Activated naive CD4-positive, alpha-beta T cell treated with anti-CD3 and anti-CD28 coated beads for 36 hours (primary cell): ENCODE measurements at places on chromosomes 6 and 20.

DNA sequence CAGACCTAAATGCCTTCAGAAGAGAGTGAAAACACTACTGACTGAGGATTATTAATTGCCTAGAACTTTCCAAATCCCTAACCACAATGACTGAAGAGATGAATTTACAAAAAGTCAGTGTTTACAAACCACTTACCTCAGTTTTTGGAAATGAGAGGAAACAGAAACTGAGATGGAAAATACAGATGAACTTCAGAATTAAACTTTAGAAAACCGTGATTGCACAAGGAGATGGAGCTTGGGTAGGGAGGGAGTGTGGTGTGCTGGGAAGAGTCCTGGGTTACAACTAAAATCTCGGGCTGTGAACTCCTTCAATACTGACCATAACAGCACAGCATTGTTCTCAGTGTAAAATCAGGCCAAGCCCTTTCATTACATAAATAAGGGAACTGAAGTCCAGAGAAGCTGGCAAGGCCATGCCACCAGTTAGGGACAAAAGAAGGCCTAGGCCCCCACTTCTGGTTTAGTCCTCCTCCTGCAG lies 4.0 kb downstream of the ELMO2 start:
- H3K27ac ChIP-seq: peak overlapping the region; percentile 91
- peaks cover 64% of the 10 kb centered on the region for H3K4me1 ChIP-seq
- H3K27me3 ChIP-seq: no peaks in the 10 kb centered on the region
- peak overlapping the region; percentile 56 for H3K4me3 ChIP-seq
- DNase-seq: no peak

DNA sequence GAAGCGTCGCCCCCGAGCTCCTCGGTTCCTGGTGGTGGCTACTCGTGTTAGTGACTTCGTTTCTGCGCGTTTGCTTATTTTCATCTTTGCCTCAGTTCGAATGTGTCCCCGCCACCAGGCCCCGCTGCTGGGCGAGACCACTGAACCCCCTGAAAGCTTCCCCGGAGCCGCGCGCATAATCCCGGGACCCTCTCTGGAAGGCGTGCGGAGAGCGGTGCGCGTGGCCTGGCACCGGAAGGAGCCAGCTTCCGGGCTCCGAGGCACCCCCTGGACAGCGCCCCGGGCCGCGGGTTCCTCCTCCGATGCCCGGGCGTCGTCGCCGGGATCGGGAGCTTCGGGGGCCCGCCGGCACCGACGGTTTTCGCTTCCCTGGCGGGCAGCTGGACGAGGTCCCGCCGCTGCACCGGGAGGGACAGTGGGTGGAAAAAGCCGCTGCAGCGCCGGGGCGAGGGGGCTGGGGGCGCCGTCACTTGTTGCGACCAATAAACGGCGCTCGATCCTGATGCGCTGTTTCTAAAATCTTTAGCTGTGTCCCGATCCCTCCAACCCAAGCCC lies 643 bp upstream of the SLC35D3 start:
- H3K27ac ChIP-seq: no peak overlapping the region
- peaks cover 52% of the 10 kb centered on the region for H3K27me3 ChIP-seq
- no peak for DNase-seq
- peak overlapping the region; percentile 67 for H3K4me3 ChIP-seq
- H3K36me3 ChIP-seq: peaks cover 6% of the 10 kb centered on the region

DNA sequence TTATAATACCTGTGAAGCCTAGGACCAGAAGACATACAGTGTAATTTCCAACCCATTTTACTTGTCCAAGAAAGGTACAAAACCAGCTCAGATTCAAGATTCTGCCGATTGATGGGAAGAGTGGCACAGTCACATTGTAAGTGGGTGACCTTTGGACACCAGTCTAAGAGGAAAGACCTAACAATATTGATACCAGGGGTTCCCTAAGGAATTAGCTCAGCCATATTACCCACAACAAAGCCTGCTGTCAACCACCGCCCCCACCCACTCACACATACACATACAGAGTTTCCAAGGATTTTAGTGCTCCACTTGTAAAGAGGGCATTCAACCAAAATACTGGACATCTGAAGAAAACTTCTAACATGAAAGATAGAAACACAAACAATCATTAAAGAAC lies 27.9 kb upstream of the TMEM181 start:
- H3K4me3 ChIP-seq: no peak overlapping the region
- peaks cover 2% of the 10 kb centered on the region for H3K36me3 ChIP-seq
- H3K27me3 ChIP-seq: peaks cover 33% of the 10 kb centered on the region
- no peaks in the 10 kb centered on the region for H3K4me1 ChIP-seq
- H3K27ac ChIP-seq: no peak overlapping the region

- DNase-seq: no peak
- H3K27ac ChIP-seq: no peak overlapping the region
- no peak overlapping the region for H3K4me3 ChIP-seq
These were observed 71.1 kb downstream of the HDDC2 start for GRCh38 chr6:125230674-125231073.

- H3K4me3 ChIP-seq: no peak overlapping the region
- H3K4me1 ChIP-seq: peaks cover 27% of the 10 kb centered on the region
- no peaks in the 10 kb centered on the region for H3K27me3 ChIP-seq
- H3K27ac ChIP-seq: no peak overlapping the region
These were observed 56.1 kb downstream of the SYNJ2 start for GRCh38 chr6:158037771-158038170.

DNA sequence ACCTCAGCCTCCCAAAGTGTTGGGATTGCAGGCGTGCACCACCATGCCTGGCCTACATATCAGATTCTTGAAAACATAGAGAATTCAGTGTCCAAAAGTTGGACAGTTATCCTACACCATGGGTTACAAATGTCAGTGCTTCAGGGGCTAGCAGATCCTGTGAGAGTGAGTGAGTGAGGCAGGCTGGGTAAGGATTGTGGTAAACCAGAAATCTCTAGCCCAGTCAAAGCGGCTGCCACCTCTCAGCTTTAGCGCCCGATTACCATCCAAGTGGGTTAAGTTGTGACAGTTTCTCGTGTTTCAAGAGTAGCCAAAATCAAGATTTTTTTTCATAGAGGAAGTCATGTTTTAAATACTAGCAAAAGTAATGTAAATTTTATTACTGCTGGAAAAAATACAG lies 21.9 kb upstream of the CSE1L start:
- no peak overlapping the region for H3K27ac ChIP-seq
- no peak overlapping the region for H3K4me3 ChIP-seq
- H3K27me3 ChIP-seq: no peaks in the 10 kb centered on the region
- peaks cover 19% of the 10 kb centered on the region for H3K36me3 ChIP-seq
- H3K4me1 ChIP-seq: no peaks in the 10 kb centered on the region

DNA sequence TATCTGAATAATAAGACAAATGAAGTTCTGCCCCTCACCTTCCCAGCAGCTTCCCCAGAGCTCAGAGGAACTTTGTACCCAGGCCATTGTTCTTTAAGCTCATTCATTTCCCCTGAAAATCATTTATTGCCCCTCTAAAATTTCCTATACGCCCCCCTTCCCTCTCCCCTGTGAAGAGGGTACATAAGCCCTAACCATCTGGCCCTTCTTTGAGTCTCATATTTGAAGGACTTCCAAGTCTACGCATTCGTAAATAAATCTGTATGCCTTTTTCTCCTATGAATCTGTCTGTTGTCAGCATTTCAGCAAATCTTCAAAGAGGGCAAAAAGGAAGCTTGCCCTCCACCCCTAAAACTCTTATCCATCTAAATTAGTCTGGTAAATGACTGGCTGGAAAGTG lies 73.1 kb upstream of the DST start:
- peaks cover 13% of the 10 kb centered on the region for H3K27me3 ChIP-seq
- H3K36me3 ChIP-seq: no peaks in the 10 kb centered on the region
- no peak for DNase-seq
- H3K4me1 ChIP-seq: no peaks in the 10 kb centered on the region

- H3K27me3 ChIP-seq: no peaks in the 10 kb centered on the region
- H3K36me3 ChIP-seq: no peaks in the 10 kb centered on the region
- H3K27ac ChIP-seq: peak overlapping the region; percentile 68
- H3K4me3 ChIP-seq: peak overlapping the region; percentile 84
- peak; percentile 40 for DNase-seq
These were observed 79.5 kb upstream of the MYL9 start for GRCh38 chr20:36461600-36462439.

DNA sequence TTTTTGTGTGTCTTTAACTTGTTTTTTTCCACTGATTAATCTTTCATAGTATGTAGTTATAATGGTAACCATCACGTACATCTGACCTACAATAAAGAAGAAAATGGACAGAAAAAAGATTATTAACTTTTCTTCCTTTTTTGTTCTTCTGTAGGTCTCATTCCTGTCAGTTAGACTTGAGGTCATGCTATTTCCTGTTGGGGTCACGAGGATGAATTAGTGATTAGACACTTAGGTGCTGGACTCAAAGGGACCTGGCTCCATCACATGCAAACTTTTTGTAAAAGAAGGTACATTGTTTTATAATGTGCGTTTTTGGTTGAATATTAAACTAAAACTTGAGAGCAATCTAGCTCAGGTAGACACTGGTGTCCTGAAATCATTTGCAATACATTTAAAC lies 14.8 kb downstream of the MARCKS start:
- H3K4me1 ChIP-seq: peaks cover 8% of the 10 kb centered on the region
- DNase-seq: no peak
- peaks cover 22% of the 10 kb centered on the region for H3K27me3 ChIP-seq
- H3K4me3 ChIP-seq: no peak overlapping the region

GRCh38 chr6:11848852-11849731 lies 70.5 kb upstream of the ADTRP start:
- no peak overlapping the region for H3K4me3 ChIP-seq
- no peak for DNase-seq
- H3K27me3 ChIP-seq: no peaks in the 10 kb centered on the region
- H3K4me1 ChIP-seq: no peaks in the 10 kb centered on the region

DNA sequence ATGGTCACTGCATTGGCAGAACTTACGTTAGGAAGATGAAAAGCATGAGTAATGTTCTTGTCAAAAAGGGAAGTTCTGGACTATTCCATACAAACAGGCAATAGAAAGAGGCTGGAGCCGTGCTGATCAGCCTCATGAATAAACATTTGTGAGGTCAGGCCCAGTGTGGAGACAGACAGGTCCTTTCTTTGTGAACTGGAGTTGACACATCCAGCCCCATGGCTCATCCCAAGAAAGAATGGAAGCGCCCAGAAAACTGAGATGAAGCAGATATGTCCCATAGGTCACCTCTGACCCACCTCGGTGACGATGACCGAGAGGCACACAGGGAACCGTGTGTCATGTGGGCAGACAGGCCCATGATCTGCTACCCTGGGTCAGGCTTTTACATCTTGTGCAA lies 276.0 kb upstream of the SGK1 start:
- H3K27ac ChIP-seq: no peak overlapping the region
- no peaks in the 10 kb centered on the region for H3K36me3 ChIP-seq
- no peaks in the 10 kb centered on the region for H3K4me1 ChIP-seq
- H3K4me3 ChIP-seq: no peak overlapping the region

- no peak overlapping the region for H3K4me3 ChIP-seq
- no peaks in the 10 kb centered on the region for H3K36me3 ChIP-seq
- no peak for DNase-seq
- H3K27me3 ChIP-seq: peaks cover 6% of the 10 kb centered on the region
- H3K4me1 ChIP-seq: peaks cover 10% of the 10 kb centered on the region
- H3K27ac ChIP-seq: no peak overlapping the region
These were observed 27.9 kb downstream of the LOC128125822 start for GRCh38 chr6:63600136-63600535.

GRCh38 chr6:144353871-144354314 lies 68.8 kb downstream of the UTRN start:
- peak; percentile 41 for DNase-seq
- H3K27me3 ChIP-seq: no peaks in the 10 kb centered on the region
- H3K27ac ChIP-seq: no peak overlapping the region
- peak overlapping the region; percentile 48 for H3K4me3 ChIP-seq
- H3K36me3 ChIP-seq: peaks cover 1% of the 10 kb centered on the region

DNA sequence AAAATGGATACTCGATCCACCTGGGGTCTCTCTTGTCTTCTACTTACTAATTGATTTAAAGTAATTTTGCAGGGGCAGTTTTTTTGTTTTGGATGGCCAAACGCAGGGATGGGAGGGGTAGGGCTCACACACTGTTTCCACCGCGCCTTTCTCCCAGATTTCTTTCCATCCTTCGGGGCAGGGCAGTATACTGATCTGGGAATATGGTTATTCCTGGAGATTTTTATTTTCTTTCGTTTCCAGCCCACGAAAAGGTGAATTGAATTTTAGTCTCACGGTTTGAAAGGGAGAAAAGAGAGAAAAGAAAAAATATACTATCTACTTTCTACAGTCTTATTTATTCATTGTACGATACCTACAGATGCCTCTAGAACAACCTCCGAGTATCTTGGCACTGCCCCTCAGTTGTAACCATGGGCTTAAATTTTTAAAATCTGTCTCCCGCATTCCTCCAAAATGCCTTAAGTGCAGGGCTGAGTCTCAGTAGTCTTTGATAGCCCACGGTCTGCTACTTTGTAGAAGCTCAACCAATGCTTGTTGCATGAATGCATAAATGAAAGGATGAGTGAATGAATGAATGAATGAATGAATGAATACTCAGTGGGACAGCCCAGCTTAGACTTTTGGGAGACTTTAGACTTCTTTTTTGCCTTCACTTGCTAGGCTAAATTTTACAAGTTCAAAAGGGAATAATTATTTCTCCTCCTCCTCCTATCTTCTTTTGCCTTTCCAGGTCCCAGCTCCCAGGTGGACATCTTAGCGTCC lies 18.1 kb upstream of the TRIM27 start:
- DNase-seq: no peak
- no peaks in the 10 kb centered on the region for H3K27me3 ChIP-seq
- peak overlapping the region; percentile 93 for H3K4me3 ChIP-seq
- peaks cover 4% of the 10 kb centered on the region for H3K36me3 ChIP-seq

GRCh38 chr6:28523241-28523622 lies 2.4 kb upstream of the GPX5 start:
- H3K4me1 ChIP-seq: peaks cover 30% of the 10 kb centered on the region
- no peak overlapping the region for H3K27ac ChIP-seq
- no peak overlapping the region for H3K4me3 ChIP-seq
- peaks cover 17% of the 10 kb centered on the region for H3K27me3 ChIP-seq
- H3K36me3 ChIP-seq: no peaks in the 10 kb centered on the region

- H3K36me3 ChIP-seq: peaks cover 6% of the 10 kb centered on the region
- H3K27ac ChIP-seq: peak overlapping the region; percentile 99
- peak overlapping the region; percentile 88 for H3K4me3 ChIP-seq
- DNase-seq: peak; percentile 63
These were observed 58.7 kb downstream of the UTRN start for GRCh38 chr6:144343701-144344428.

- H3K4me3 ChIP-seq: no peak overlapping the region
- DNase-seq: peak; percentile 0
- H3K4me1 ChIP-seq: peaks cover 3% of the 10 kb centered on the region
- no peaks in the 10 kb centered on the region for H3K27me3 ChIP-seq
- peaks cover 2% of the 10 kb centered on the region for H3K36me3 ChIP-seq
- no peak overlapping the region for H3K27ac ChIP-seq
These were observed 358.5 kb downstream of the ZFAND3 start for GRCh38 chr6:38177882-38178583.

- no peaks in the 10 kb centered on the region for H3K27me3 ChIP-seq
- no peak overlapping the region for H3K4me3 ChIP-seq
- no peaks in the 10 kb centered on the region for H3K4me1 ChIP-seq
- DNase-seq: no peak
- H3K36me3 ChIP-seq: no peaks in the 10 kb centered on the region
These were observed 7.3 kb downstream of the ADIG start for GRCh38 chr20:38588303-38588702.

DNA sequence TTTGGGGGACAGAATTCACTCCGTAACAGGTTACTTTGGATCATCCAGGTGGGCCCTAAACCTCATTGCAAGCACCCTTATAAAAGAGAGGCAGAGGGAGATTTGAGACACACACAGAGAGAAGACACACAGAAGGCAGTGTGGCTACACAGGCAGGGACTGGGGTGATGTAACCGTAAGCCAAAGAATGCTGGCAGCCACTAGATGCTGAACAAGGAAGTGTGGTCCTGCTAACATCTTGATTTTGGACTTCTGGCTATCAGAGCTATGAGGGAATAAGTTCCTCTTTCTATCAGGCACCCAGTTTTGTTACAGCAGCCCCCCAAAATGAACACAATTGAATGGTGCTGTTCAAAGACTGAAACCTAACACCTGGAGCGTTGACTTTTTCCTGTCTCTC lies 191.3 kb upstream of the MYLIP start:
- H3K27me3 ChIP-seq: peaks cover 2% of the 10 kb centered on the region
- H3K4me3 ChIP-seq: no peak overlapping the region
- DNase-seq: no peak
- H3K27ac ChIP-seq: no peak overlapping the region
